Naive B cell (primary cell): ENCODE measurements at places on chromosomes 1 and 21.

DNA sequence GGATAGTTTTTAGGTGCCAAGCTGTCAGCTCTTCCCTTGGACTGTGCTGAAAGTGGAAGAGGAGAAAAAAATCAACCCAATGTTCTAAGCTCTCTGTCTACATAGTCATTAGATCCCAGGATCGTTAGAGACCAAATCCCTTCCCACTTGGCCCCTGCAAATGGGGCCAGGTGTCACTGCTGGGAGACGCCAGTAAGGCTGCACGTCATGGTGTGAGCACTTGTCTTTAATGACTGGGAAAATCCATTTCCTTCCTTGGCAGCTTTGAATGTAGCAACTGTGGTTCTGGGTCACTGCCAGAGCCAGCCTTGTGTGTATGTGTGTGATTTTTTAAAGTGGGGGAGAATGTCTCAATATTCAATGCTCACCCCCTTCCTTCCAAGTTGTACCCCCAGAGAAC lies 59.9 kb downstream of the MAN1C1 start:
- DNase-seq = no peak

DNA sequence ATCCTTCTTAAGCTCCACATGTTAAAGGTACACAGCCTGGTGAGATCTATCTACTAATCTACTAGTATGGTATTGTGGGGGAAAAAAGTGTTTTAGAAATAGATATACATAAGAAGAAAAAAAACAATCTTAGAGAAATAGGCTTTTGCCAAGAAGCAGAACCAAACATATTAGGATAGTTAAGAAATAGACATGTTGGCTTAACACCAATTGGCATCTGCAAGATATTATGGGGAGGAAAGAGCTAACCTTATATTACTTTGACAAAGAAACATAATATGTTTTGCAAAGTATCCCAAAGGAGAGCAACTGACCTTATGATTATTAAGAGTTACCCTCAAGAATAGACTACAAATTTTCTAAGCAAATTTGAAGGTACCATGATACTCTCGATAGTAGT lies 202.9 kb downstream of the BRINP3 start:
- no peak for DNase-seq

- DNase-seq = no peak
These were observed 36.5 kb downstream of the MCOLN2 start for GRCh38 chr1:84960371-84960770.

DNA sequence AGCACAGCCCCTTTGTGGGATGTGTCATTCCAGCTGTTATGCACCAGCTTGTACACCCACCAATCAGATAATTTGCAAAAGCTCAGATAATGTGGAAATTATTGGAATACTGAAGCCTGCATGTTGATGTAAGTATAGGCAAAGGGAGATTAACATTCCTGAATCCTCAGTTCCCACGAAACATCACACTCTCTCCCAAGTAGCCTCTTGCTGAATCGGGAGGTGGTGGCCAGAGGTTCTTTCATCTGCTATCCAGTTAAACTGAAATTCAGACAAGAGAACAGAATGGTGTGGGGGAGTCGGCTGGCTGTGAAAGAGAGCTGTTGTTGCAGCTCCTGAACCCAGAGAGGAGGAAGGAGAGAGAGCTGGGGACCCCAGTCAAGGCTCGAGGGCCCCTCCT lies 170.9 kb downstream of the ZBTB18 start:
- no peak for DNase-seq

DNA sequence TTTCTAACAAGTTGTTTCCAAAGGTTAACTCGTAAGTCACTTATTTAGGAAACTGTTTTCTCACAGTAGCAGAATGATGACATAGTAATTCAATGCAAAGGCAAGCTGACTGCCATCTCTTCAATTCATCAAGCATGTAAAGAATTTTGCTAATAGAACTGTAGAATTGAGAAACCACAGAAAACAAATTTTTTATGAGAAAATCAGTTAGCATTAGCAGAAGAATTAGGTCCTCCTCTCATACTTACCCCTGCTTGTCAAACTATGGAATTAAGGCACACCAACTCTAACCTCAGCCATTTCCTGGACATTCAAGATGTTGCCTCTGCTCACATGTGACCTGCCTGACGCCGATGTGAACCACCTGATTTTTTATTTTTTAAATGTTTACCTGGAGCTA lies 115.2 kb downstream of the LRRC40 start:
- no peak for DNase-seq

- DNase-seq = no peak
These were observed 269.0 kb upstream of the C1orf87 start for GRCh38 chr1:60342569-60342968.

GRCh38 chr1:219347921-219348391 lies 174.3 kb downstream of the LYPLAL1 start:
- no peak for DNase-seq

GRCh38 chr1:9687874-9688582 lies 36.5 kb downstream of the PIK3CD start:
- DNase-seq = no peak

GRCh38 chr1:76110666-76111065 lies 36.1 kb downstream of the ST6GALNAC3 start:
- DNase-seq = no peak

DNA sequence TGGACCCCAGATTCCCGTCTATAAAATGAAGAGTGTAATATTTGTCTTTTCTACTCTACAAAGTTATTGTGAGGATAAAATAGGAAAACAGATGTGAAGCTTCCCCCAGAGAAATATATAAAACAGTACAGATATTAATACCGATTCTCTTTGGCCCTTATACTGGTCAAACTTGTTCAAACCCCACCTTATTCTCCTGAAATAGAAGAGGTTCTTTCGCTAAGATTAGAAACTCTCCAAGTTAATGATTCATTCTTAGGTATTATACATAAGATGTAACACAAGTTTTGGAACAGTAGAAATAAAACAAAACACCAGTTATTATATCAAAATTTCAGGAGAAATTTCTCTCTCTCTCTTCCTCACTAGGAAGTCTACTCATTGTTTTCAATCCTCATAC lies 852.4 kb upstream of the ADAMTS5 start:
- no peak for DNase-seq

DNA sequence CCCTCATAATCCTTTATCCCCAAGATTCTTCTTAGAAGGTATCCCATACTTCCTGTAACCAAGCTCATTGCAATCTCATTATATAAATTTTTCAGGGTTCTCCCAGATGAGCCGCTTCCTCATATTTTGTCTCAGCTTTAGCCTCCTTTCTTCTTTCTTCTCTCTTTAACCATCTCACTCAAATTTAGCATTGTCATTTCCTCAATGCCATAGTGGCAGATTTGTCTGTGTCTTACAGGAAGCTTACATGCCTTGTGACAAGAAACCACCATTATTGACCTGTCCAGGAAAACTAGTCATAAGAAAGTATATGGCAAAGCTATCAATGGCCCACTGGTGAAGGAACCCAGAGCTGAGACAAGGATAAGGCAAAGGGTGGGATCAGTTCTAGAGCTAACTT lies 6.0 kb upstream of the FCRL2 start:
- peak; percentile 29 for DNase-seq

DNA sequence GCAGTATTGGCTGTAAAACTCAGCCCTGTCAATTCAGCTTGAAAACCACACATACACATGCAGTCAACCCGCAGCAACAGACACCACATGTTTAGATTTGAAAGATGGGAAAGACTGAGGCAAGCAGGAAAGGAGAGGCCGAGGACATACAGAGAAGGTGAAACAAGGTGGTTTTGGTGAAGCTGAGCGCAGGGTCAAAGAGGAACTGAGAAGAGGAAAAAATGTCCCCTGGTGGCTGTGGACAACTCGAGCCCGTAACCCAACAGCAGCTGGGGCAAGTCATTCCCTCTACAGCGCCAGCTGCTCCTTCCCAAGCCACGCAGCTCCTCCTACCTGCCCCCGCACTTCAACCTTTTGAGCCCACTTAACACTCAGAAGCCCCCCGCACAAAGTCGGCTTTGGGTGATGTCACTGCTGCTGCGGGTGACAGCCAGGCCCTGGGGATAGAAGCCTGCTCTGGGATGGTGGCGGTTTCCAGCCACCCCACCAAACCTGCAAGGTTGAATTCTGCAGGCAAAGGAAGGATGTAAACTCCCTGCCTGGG lies 63.0 kb downstream of the KCNN3 start:
- no peak for DNase-seq

DNA sequence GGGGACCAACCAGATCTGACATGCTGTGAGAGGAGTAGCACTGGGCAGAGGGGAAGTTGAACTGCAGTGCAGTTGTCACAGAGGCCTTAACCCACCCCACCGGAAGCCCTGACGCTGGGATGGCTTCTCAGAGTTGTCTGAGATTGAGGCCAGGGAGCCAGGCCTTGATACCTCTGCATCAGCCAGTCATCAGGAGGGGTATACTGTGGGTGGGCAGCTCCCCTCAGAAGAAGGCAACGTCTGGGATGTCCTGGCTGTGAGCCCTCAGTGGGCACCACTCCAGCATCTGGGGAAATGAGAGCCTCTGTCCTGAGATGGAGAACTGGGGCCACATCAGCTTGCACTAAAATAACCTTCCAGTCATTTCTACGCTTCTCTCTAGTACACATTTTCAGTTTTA lies 47.9 kb upstream of the BCAR3 start:
- no peak for DNase-seq

GRCh38 chr1:62208970-62209369 lies 14.3 kb downstream of the L1TD1 start:
- no peak for DNase-seq

- no peak for DNase-seq
These were observed 77.8 kb downstream of the TIAM1 start for GRCh38 chr21:31266241-31266640.

- DNase-seq = no peak
These were observed 76.5 kb upstream of the USH2A start for GRCh38 chr1:216499581-216500272.

DNA sequence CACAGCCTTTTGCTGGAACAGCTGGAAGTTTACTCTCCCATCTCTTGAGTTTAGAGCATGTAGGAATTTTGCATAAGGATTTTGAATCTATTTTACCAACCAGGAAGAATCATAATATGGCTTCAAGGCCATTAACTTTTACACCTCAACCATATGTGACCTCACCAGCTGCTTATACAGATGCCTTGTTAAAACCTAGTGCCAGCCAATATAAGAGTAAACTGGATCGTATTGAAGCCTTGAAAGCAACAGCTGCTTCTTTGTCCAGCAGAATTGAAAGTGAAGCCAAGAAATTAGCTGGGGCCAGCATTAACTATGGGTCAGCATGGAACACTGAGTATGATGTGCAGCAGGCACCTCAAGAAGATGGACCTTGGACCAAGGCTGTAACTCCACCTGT lies 65.4 kb downstream of the CEP350 start:
- no peak for DNase-seq

DNA sequence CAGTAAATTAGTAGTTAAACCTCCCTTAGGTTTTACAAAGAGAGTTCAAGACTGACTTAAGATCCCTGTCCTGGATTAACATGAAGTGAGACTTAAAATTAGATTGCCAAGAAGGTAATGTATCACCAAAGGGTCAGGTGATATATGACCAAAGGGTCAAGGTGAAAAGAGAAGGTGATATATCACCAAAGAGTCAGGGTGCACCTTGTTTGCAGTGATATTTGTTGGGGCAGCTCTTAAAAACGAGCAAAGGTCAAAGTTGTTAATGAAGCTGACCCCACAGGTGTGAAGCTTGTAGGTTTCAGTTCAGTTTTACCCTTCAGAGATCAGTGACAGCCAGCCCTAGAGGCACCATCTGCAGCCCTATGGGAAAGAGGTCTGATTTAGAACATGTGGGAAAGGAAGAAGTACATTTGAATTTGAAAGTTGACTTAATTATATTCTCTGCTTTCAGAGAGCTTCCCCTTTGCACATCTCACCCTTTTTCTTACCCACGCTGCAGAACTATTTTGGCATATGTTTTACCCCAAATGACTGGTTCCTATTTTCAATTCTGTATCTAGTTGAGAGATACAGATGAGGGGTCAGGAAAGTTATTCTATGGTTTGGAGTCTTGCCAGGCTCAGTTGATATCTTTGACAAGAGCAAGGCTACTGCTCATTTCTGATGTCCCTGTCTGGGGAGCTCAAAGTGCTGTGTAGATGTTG lies 170.8 kb downstream of the S1PR1 start:
- peak; percentile 69 for DNase-seq

DNA sequence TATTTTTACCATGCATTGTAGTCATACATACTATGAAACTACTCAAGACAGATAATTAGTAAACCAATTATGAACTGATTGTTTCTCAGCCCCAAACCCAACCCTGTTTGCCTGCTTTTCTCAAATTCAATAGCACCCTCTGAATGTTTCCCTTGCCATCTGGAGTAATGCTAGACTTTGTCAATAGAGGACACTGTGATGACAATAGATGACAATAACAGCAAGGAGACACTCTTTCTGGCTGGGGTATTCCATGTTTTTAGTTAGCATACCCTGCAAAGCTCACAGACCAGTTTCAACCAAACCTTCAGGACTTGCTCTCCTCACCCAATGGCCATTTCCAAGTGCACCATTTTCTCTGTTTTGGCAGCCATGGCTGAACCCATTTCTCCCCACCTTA lies 108.5 kb upstream of the LRRC7 start:
- no peak for DNase-seq

DNA sequence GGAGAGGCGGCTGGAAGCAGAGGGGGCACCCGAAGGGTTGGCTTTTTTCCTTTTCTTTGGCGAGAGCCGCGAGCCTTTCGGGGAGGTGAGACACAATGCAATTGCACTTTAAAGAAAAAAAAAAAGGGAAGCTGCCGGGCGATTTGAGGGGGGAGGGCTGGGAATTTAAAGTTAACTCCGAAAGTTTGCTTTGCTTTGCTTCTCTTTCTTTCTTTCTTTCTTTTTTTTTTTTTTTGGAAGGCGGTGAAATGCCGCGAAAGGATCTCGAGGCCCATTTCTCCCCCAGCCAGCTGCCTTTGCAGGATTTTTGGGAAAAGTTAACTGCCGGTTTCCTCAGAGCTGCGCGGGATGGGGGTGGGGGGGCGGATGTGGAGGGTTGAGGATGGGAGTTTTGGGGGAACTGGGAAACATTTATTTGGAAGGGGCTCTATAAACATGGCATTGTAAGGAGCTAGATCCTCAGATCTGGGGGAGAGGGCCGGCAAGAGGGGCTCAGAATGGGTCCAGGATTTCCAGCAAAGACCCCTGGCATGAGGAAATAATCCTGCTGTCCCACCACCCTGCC lies 997 bp downstream of the ZNF362 start:
- DNase-seq = no peak

DNA sequence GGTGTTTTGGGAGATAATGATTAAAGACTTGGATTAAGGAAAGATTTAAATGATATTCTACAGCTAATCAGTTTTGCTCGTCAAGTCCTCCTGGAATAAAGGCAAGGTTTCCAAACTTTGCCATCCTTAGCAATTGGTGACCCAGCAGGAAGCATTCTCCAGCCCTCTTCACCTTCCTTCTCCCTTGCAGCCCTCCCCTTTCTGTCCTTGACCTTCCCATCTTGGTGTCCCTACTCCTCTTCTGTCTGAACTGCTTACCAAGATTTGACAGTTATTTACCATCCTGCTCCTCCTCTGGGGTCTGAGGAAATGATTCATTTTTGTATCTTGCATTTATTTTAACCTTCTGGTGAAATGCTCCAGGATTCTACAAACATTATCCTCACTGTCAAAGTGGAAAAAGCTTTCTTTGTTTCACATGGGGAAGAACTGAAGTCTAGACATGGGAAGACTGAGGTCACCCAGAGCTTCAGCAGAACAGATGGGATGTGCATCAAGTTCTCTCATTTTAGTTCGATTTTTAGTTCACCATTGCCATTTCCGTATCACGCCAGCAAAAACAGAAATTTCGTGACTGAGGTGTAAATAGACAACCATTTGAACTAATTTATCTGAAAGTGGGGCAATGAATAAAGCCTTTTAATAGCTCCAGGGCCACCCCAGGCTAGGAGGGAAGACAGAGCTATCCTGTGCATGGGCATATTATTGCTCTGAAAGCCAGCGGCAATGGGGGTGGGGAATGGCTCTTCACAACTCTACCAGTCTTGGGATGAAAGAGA lies 504.4 kb upstream of the PLXNA2 start:
- no peak for DNase-seq

GRCh38 chr1:68495968-68496679 lies 758 bp downstream of the DEPDC1 start:
- no peak for DNase-seq
